ENCODE measurements at places on chromosomes 16 and 17.

- no peak for DNase-seq
Observed at GRCh38 chr16:16158741-16159374, 64.4 kb downstream of the ABCC6 start.

DNA sequence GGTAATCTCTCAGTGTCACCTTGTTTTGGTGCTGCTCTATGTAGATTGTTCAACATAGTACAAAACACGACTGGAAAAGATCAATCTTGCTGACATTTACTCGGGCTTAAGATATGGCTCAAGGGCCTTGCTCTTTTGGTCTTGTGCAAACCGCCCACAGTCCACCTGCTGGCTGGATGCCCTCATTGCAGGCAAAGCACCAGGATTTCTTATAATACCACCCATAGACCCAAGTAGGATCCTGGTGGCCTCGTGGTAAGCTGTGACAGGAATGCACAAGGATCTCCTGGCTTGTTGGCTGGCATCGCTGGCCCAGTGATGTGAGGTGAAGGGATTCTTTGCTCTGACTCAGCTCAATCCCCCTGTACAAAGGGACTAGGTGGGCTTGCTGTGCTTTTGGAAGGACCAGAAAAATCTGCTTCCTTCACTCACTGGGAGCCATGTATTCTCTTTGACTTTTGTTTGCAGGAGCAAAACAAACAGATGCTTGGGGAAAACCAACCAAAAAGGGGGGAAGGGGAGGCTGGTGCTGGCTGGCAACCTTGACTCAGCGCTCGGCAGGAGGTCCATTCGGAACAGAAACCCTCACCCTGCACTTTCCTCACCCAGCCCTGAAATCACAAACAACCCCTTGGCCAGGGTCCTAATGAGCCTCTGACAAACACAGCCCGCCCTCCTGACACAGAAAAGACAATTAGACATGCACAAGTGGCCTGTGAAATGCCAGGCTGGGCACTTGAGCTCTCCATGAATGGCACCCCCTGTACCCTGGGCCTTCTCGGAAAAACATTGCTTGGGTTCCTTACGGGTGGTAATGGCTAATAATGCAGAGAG, 36.6 kb upstream of the MED9 start:
- DNase-seq = peak; percentile 63

- no peak for DNase-seq
Observed at GRCh38 chr17:17151962-17152361, 54.2 kb downstream of the PLD6 start.

- DNase-seq = no peak
Observed at GRCh38 chr16:17585449-17586074, 114.8 kb upstream of the XYLT1 start.

DNA sequence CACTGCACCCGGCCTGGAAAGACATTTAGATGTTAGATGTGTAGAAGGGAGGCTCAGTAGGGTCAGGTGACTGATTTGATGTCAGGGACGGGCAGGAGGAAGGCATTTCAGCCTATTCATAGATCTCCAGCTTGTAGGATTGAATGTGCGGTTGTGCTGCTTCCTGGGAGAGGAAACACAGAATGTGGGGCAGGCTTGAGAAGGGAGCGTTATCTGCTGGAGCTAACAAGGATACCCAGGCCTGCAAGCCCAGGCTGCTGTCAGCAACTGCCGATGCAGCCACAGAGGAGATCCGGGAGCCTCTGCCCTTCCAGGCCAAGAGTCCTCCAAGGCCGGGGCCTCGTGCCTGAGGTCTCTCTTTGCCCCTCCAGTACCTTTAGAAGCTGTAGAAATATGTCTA, 205.6 kb downstream of the SPECC1 start:
- DNase-seq = no peak

DNA sequence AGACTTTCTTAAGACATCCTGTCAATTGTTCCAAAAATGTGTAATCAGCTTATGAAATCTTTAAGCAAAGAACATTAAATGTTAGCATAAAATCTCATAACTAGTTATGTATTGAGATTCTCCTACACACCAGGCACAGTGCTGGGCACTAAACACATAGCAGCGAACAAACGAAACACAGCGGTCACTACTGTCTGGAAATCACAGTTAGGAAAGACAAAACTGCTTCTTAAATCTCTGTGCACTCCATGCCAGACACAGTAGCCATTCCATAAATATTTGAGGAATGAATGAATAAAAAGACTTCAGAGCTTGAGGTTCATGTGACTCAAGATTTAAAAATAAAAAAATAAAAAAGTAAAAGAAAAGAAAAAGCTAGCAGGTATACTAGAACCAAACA, 20.1 kb downstream of the TOX3 start:
- DNase-seq = no peak

- no peak for DNase-seq
Observed at GRCh38 chr17:14580499-14580898, 279.6 kb downstream of the HS3ST3B1 start.

GRCh38 chr16:70795296-70795912, 5.6 kb downstream of the VAC14 start:
- DNase-seq = no peak

DNA sequence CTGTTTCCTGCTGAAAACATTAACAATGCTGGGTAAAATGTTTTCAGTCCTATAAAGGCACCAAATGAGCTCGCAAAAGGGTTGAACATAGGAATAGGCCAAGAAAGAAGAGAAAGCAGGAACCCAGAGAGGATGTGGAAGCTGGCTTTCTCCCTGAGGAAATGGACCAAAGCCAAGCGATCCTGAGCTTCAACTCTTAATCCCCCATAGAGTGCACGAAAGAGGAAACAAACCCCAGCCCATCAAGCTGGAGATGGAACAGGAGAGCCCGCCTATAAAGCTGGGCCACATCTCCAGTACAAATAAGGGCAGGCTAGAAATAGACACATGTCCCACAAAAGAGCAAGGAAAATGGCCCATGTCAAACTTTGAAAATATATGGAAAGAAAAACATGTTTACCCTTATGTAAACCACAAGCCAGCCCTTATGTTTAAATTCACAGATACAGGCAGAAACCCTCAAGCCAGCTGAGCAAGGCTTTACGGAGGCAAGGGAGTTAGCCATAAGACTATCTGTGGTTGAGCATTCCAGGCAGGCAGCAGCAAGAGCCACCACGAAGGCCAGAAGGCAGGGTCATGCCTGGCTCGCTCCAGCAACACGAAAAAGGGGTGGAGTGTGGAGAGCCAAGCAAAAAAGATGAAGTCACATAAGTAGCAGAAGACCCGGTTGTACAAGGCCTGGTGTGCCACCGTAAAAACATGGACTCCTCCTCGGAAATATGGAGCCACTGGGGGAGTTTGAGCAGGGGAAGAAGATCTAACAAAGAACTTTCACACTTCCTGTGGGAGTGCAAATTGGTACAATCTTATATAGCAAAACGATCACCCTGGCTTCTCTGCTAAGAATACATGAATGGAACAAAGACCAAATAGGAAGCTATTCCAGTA, 27.8 kb downstream of the COPRS start:
- DNase-seq = no peak

DNA sequence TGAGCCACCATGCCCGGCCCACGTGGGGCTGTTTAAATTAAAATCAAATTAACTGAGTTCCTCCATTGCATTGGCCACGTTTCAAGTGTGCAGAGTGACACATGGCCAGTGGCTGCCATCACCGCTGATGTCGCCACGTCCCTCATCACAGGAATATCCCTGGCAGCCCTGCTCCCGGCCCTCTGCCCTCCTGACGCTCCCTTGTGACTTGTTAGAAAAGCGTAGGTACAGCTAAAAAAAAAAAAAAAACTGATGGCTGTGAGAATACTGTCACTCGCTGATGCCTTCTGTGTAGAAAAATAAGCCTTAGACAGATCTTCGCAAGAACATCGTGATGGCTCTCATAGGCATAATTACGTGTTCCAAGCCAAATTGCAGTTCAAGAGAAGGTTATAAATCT, 21.7 kb downstream of the CARHSP1 start:
- no peak for DNase-seq

DNA sequence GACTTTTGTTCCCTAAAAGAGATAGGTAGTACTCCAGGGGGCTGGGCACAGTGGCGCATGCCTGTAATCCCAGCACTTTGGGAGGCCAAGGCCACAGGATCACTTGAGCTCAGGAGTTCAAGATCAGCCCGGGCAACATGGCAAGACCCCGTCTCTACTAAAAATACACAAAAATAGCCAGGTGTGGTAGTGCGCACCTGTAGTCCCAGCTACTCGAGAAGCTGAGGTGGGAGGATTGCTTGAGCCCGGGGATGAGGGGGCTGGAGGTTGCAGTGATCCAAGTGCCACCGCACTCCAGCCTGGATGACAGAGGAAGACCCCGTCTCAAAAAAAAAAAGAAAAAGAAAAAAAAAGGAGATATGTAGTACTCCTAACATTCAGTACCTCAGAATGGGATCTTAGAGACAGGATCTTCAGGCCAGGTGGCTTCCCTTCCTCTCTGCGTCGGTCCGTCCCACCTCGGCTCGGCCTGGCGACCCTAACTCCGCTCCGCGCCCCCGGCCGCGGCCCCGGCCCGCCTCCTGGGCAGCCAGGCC, 89.6 kb downstream of the CDC27 start:
- DNase-seq = no peak

GRCh38 chr16:57797216-57797525, 5.1 kb downstream of the KIFC3 start:
- no peak for DNase-seq

DNA sequence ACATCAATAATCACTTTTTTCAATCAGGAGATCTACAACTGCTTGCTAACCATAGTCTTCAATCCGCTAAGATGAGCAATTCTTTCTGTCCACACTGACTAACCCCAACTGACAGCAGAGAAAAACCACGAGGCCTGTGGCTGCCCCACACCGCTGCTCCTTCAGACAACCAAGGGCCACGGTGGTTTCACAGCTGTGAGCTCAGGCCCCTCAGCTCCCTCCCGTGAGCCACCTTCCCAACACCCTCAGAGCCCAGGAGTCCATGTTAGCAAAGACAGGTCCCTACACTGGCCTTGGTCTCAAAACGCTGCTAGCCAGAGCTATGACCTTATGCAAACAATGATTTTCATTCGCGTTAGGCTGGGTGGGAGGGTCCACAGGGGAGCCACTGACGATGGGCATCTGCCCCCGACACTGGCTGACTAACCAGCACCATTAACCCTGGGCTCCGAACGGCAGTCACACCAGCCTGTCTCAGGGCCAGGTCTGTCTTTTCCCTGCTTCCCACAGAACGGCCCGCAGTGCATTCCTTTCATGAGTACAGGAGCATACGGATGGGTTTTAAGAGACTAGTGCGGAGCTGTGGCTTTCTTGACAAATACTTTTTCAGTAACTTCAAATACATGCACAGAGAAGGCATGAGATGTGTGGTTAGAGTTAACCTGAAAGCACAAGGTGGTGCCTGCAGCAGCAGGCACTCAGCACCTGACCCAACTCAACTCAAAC, 67.3 kb downstream of the ANKRD11 start:
- peak; percentile 46 for DNase-seq

- DNase-seq = no peak
Observed at GRCh38 chr17:70552230-70552981, 383.1 kb downstream of the KCNJ2 start.

Measured in activated CD4-positive, alpha-beta T cell treated with anti-CD3 and anti-CD28 coated beads for 4 hours (primary cell).